ENCODE measurements at places on chromosomes 5 and 9.

DNA sequence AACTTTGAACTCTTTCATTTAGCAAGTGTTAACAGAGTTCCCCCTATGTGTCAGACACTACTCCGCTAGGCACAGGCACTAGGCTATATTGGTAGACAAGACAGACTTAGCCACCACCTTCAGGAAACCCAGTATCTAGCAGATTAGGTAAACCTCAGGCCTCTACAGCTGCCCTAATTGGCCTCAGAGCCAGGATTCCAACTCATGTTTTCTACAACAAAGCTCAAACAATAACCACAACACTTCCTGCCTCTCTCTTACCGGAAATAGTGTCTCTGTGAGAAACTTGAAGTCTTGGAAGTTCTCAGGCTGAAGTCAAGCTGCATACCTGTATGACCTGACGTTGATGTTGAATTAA, 116.6 kb upstream of the SLC44A1 start:
- DNase-seq: no peak

GRCh38 chr9:124306098-124306735, 48.5 kb downstream of the NEK6 start:
- DNase-seq: no peak

GRCh38 chr5:127536687-127537086, 19.2 kb downstream of the PRRC1 start:
- no peak for DNase-seq

DNA sequence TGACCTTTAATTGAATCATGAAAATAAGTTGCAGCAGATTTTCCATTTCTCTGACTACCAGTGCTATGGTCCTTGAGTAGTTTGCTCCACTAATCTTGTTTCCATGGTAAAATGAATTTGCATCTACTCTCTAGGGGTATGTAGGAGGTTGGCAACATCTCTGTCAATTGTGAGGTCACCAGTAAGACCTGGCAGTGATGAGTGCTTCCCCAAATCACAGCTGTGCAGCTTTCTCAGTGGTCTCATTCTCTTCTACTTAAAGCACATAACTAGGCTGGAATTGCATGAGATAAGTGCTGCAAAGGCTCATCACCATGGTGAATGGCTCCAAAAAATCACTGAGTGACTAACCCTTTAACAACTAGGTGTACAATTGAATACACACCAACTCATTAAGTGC, 36.3 kb downstream of the ADAMTS19 start:
- no peak for DNase-seq

DNA sequence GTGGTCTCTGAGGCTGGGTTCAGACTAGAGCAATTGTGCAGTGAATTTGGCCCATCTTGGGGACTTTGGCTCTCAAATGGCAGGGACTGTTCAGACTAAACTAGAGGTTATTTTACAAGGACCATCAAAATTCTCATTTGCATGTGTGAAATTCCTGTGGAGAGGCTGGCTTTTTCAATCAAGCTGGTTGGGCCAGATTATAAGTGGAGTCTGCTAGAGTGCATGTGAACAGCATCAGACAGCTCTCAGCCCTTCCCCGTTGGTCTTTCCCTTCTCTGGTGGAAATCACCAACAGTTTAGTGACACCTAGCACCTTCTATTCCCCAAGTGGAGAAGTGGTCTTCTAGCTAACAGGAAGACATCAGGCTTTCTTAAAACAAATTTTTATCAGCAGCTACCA, 301.3 kb downstream of the CWC27 start:
- DNase-seq: no peak

DNA sequence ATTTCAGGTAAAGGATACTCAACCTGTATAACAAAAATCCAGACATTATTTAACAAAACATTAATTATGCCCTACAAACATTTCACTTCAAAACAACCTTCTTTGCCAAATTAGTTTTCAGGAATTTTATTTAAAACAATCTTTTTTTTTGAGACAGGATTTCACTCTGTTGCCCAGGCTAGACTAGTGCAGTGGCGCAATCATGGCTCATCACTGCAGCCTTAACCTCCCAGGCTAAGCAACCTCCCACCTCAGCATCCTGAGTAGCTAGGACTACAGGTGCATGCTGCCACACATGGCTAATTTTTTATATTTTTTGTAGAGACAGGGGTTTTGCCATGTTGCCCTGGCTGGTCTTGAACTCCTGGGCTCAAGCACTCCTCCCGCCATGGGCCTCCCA, 3.9 kb downstream of the FNIP1 start:
- no peak for DNase-seq

DNA sequence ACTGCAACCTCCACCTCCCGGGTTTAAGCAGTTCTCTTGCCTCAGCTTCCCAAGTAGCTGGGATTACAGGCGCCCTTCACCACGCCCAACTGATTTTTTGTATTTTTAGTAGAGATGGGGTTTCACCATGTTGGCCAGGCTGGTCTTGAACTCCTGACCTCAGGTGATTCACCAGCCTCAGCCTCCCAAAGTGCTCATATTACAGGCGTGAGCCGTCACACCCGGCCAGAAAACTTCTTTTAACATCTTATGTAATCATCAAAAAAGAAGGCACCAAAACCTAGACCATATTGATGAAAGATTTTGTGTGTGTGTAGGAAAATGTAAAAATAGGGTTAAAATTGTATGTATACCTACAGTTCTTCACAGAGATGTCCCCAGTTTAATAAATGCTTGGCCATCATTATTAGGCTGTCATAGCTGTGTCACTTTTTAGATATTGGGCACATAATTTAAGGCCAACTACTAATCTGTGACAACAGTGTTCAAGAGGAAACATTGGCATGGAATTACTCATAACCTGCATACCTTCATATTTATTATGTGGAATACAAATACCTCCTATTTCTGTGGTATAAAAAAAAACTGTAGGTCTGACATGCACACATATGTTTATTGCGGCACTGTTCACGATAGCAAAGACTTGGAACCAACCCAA, 44.4 kb downstream of the RAD50 start:
- no peak for DNase-seq

GRCh38 chr9:130665029-130665430, 636 bp downstream of the PRDM12 start:
- DNase-seq: no peak

DNA sequence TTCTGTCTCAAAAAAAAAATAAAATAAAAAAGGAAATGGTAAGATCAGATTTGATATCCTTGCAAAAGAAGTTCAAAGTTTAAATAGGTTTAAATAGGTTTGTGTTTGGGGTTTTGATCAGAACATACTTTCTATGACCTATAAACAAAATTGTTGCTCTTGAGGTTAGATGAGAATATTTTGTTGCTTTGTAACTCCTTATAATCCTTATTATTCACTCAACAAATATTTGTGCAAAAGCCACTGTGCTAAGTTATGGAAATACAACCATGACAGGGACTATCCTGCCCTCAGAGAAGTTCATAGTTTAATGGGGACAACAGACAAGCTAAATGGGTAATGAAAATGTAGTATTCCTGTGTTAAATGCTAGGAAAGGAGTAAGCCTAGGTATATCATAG, 71.5 kb downstream of the INVS start:
- DNase-seq: no peak

DNA sequence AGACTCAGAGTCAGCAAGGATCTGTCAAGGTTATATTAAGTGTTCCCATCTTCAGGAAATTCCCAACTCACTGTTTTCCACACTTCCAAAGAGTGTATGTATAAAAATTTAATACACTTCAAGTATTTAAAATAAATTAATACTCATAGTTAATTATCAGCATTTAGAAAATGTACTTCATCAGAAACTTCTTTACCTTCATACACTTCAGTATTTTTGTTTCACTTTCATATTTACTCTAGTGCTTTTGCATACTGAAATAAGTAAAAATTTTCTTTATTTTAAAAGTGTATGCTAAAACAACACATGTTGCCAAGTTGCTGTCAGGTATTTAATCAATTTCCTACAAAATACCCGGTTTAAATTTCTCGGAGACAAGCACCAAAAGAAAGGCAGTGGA, 16.5 kb downstream of the RICTOR start:
- DNase-seq: no peak

DNA sequence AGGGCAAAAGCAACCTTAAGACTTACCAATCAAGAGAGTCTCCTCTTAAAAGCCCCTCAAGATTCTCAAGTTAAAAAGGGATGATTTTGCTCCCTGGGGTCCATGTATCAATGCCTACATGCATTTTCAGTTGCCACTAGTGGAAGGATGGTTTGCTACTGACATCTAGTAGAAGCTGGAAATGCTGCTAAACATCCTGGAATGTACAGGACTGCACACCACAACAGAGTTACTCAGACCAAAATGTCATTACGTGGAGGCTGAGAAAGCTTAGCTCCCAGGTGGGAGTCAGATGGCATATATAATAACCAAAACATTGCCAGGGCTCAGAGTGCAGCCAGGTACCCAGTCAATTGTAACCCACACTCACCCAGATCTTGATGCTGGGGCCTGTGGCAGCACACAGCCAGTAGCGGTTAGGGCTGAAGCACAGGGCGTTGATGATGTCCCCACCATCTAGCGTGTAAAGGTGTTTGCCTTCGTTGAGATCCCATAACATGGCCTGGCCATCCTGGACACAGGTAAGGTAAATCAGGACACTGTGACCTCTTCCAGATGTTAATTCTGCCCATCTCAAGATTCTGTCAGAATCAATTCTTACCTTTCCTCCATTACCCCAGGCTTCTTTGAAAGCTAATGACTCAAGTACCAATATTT, 5.8 kb downstream of the RACK1 start:
- DNase-seq: no peak

DNA sequence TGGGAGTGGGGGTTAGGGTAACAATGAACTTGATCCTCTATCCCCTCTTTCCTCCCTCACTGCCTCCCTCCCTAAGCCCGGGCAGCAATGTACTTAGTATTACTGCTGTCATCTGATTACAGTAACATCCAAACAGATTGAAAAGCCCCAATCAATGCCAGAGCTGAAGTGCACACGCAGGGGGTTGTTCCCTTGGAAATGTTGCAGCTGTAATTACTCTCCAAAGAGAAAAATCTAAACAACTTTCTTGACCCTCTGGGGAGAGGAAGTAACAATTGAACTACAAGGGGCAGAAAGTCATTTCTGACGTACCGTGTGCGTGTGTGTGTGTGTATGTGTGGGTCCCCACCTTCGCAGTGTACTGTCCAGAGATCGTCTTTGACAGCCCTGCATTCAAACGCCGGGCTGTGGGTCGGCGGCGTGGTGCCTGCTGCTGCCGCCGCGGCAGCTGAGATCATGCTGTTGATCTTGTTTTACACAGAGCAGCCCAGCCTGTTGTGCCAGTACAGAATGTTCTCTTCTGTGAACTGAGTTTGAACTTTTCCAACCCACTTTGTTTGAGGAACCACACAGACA, 66.0 kb upstream of the KLF9 start:
- DNase-seq: no peak

DNA sequence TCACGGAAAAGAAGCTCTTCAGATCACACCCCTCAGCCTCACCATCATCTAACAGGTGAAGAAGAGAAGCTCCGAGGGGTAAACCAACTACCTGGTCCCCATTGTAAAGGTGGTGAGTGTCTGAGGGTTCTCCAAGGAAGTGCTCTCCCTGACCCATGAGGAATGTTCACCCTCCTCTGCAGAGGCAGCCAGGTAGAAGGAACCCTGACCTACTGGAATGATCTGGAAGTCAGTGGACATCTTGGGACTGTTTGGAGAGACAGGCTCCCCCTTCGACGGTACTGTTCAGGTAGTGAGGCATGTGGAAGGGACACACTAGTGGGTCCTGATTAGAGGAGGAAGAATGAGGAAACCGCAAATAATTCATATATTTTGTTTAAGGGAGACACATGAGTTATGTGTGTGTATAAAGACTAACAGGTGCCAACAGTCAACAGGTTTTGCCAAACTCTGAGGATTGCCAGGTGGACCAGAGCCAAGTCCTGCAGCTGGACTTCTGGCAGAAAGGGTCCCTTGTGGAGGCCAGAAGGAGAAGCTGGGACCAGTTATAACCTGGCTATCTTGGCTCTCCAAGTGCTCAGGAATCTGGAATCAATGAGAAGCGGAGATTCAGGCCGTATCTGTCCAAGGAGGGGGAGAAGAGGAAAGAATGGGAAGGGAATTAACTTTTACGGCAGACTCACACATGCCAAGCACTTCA, 3.0 kb upstream of the ZBTB34 start:
- no peak for DNase-seq

DNA sequence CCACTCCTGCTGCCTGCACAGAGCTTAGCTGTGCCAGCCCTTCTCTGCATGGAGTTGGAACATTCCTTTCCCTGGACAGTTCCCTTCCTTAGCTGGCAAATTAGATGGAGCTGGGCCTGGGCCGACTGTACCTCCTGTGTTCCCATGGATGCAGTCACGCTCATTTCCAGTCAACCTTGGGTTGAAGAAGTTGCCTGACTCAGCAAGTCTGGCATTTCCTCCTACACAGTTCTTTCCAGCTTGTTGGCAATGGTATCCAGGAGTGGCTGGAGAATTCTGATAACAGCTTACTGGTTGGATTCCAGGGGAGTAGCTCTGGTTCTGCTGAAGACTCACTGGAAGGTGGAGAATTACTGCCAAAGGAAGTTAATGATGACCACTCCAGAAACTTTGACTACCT, 9.2 kb upstream of the TAF1L start:
- no peak for DNase-seq

DNA sequence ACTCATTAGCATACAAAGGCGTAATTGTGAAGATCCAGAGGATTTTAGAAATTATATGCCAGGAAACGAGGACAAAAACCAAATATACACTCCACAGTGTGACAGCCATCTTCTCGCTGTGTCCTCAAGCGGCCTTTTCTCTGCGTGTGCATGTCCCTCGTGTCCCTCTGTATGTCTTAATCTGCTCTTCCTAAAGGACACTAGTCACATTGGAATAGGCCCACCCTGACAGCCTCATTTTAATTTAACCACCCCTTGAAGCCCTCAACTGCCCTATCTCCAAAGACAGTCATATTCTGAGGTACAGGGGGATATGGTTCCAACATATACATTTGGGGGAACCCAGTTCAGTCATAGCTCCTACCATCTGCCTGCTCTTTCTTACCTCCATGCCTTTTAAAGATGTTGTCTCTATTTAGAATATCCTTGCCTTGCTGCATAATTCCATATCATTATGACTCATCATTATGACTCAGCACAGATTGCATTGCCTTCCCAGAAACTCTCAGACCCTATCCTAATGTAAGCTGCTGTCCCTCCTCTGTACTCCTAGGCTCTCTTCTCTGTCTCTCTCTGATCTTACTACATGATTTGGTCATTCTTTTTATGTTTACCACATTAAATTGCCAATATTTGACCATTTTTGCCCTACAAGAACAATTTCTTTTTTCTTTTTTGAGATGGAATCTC, 210.9 kb downstream of the AOPEP start:
- DNase-seq: no peak

DNA sequence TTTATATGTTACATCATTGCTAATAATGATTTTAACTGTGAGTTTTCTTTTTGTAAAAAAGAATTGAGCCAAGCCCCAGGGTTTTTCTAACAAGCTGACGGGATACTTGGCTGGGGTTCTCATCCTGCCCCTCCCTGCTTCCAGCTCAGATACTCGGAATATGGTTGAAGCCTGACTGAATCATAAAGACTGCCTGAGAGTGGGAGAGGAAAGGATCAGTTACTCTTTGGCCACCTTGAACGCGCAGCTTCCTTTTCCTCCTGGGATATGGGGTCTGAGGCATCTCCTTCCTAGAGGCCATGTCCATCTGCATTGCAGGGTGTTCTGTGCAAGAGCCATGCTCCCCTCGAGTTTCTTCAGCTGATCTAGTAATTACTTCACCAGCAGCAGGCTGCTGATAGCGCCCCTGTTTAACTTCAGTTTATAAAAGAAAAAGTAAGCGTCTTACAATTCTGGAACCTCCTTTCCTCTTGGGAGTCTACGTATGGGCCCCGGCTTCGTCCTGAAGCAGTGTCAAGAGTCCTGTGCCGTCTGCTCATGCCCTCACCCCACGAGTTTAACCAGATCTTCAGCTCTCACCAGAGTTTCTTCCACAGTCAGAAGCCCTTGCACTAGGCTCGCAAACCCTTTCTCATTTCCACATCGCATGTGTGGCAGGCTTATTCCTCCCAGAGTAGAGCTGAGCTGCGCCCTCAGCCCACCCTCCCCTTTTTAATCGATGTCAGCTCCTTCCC, 130.0 kb downstream of the MVB12B start:
- no peak for DNase-seq
